ENCODE measurements at places on chromosomes 3 and 15. TPM values are rescaled to one million over a fixed set of nuclear protein-coding genes. Genes with fewer than 3 reads are reported as not detected.

DNA sequence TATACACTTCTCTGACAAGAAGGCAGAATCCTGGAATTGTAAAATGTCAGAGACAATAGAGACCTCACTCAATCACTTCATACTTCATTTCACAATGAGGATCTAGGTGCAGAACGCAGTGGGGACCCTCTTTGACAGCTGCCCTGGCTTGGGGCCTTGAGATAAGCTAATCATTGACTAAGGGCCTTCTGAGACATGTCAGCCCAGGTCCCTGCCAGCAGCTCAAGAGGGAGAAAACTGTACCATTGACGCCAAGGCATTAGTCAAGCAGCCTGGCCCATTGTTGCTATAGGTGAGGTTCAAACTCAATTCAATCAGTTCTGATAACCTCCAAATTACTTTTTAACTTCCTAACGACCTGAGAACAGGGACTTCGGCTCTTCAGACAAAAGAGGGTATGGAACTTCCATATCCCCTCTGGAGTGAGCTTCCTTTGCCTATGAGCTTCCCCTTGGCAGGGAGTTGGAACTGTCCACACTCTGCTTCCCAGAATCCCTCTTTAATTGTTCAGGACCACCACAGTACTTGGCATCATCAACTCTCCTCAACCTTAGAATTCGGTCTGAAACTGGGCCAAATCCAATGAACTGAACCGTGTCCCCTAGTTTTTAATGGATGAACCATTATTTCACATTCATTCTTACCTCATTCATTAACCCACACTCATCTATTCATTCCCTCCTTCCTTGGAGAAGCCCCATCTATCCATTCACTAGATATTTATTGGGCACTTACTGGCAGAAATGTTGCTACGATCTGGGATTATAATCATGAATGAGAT is 1.5 kb upstream of the CYP8B1 start:
- no peak for DNase-seq
- H3K27ac ChIP-seq, result no peak overlapping the region
- H3K4me1 ChIP-seq, result peaks cover 14% of the 10 kb centered on the region
- H3K36me3 ChIP-seq, result no peaks in the 10 kb centered on the region
- peaks cover 10% of the 10 kb centered on the region for H3K27me3 ChIP-seq
- H3K4me3 ChIP-seq, result no peak overlapping the region

DNA sequence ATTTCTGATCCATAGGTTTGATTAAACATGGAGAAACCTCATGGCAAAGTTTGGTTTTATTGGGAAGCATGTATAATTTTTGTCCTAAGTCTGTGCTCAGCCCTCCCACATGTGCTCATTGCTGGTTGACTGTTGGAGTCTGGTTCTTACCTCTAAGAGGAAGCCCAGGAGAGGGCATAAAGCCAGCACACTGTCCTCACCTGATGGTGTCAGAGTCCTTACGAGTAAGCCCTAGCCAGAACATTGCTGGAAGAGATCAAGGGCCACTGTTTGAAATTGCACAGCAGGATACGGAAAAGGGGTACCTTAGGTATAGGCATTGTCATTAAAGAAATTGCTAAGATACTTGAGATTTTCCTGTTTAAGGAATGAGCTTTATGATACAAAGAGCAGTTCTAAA is 21.3 kb downstream of the MLH1 start:
- no peak overlapping the region for H3K4me3 ChIP-seq
- no peak for DNase-seq
- no peak overlapping the region for H3K27ac ChIP-seq
- peaks cover 70% of the 10 kb centered on the region for H3K36me3 ChIP-seq
- no peaks in the 10 kb centered on the region for H3K27me3 ChIP-seq

DNA sequence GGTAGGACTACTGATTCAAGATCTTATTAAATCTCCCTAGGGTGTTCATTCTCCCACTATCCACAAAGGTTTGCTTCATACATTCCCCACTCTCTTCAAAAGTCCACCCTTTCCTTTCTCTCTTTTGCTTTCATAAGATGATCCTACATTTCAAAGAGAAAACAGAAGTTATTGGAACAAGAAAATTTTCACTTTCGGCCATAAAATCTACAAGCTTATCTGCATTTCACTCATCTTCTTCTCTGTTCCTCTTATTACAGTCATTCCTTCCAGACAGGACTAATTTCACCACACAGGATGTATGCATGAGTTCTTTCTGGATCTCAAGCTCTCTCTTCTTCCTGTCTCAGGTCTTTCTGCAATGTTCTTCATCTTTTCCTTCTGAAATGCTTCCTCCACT is 238.7 kb downstream of the ISL2 start:
- no peak overlapping the region for H3K4me3 ChIP-seq
- peak overlapping the region; percentile 3 for H3K27ac ChIP-seq
- H3K36me3 ChIP-seq, result no peaks in the 10 kb centered on the region
- H3K27me3 ChIP-seq, result no peaks in the 10 kb centered on the region
- no peak for DNase-seq
- H3K4me1 ChIP-seq, result peaks cover 13% of the 10 kb centered on the region

COLQ gene
- 1.2 TPM for polyA plus RNA-seq

AHSG gene
- polyA plus RNA-seq, result not detected

- H3K27ac ChIP-seq, result no peak overlapping the region
- no peaks in the 10 kb centered on the region for H3K36me3 ChIP-seq
- no peak overlapping the region for H3K4me3 ChIP-seq
- no peak for DNase-seq
Observed at GRCh38 chr3:162274070-162274469, 777.5 kb downstream of the OTOL1 start.

ANKRD63 gene
- not detected for polyA plus RNA-seq

DNA sequence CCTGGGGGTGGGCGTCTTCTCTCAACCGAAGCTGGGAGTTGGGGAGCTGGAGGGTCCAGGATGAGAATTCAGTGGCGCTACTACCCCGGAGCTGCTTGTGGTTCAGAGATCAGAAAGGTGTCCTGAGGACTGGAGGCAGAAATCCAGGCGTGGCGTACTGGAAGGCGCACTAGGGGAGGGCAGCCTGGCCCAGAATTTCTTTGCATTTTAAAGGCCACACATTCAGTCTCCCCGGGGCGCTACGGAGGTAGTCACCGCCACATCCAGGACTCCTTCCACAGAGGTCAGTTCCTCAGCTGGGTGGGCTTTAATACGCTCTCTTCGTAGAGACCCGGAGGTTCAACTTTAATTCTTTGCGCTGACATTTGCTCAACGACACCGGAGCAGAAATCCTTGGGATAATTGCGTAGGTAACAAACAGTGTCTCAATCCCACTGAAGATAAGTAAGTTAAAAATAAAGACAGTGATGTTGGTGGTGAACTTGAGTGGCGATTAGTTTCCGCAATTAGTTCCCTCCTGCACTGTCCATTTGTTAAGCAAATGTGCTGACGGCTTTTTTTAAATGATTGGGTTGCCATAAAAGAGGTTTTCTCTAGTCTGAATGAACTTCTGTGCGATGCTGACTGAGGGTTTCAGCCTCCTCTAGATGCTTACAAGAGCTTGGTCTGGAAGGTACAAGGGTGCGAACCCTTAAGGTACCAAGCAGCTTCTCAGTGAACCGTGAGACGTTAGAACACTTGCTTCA is 535 bp downstream of the MCTP2 start:
- peaks cover 9% of the 10 kb centered on the region for H3K27me3 ChIP-seq
- H3K4me3 ChIP-seq, result peak overlapping the region; percentile 80

DNA sequence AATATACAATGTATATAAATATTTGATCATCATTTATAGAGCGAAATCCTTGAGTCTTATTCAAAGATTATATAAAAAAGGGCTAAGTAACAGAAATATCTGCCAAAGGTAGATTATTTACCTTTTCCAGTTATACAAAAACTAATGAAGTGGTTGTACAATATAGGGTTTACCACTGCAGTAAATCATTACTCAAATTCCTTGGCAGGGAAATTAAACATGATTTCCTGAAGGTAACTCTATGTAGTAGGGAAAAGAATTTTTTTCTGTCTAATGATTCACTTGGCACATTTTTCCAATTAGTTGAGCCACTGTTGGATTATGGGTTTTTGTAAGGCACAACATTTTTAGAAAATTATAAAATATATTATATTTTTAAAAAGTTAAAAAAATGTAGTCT is 129.6 kb downstream of the NR2F2 start:
- no peaks in the 10 kb centered on the region for H3K36me3 ChIP-seq
- no peak overlapping the region for H3K27ac ChIP-seq
- no peaks in the 10 kb centered on the region for H3K27me3 ChIP-seq
- H3K4me3 ChIP-seq, result no peak overlapping the region

FBXO40 gene
- not detected for polyA plus RNA-seq

DNA sequence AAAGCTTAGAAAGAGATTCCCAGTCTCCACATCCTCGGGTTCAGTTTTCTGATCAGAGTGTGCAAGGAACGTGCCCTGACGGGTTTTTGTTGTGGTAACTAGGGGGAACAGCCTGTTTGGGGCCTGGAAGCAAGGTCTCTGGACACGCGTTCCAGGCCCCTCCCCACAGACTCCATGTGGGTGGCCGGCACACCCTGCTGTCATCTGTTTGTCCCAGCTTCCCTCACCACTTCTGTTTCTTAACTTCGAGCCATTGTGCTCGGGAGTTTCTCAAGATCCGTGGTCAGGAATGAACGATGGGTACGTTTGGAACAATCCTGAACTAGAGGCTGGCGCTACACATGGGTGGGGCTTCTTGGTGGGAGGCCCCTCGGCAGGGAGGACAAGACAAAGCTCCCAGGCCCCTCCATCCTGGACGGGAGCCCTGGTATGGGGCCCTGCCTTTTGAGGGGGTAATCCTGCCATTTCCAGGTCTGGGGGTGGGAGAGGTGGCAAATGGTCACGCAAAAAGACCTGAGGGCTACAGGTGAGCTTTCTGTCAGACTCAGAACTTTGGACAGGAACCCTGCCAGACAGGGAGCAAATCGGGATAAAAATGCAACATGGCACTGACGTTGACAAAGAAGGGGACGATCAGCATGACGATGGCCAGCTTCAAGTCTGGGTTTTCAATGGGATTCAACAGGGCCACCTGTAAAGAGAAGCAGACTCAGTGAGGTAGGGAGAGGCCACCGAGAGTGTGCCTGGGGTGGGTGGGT is 8.5 kb upstream of the MUSTN1 start:
- peaks cover 54% of the 10 kb centered on the region for H3K36me3 ChIP-seq
- H3K4me3 ChIP-seq, result no peak overlapping the region
- no peak overlapping the region for H3K27ac ChIP-seq

DNA sequence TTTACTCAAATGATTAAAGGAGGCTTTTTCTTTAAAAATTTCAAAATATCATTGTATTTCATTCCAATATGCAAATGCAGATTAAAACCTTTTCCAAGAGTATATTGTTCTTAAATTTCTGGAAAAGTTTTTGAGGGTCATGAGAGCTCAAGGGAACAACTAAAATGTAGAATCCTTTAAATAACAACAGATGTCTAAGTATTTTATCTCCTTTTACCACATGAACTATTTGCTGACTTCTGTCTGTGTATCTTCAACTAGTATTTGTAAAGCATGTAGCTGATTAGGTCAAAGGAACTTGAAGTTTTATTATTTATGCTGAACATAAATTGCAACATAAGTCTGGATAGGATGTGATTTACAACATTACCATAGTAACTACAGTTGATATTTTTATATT is 402.6 kb downstream of the CNTN6 start:
- H3K27me3 ChIP-seq, result no peaks in the 10 kb centered on the region
- no peaks in the 10 kb centered on the region for H3K36me3 ChIP-seq
- DNase-seq, result no peak
- H3K4me1 ChIP-seq, result no peaks in the 10 kb centered on the region

DNAH12 gene
- polyA plus RNA-seq, result not detected

DNA sequence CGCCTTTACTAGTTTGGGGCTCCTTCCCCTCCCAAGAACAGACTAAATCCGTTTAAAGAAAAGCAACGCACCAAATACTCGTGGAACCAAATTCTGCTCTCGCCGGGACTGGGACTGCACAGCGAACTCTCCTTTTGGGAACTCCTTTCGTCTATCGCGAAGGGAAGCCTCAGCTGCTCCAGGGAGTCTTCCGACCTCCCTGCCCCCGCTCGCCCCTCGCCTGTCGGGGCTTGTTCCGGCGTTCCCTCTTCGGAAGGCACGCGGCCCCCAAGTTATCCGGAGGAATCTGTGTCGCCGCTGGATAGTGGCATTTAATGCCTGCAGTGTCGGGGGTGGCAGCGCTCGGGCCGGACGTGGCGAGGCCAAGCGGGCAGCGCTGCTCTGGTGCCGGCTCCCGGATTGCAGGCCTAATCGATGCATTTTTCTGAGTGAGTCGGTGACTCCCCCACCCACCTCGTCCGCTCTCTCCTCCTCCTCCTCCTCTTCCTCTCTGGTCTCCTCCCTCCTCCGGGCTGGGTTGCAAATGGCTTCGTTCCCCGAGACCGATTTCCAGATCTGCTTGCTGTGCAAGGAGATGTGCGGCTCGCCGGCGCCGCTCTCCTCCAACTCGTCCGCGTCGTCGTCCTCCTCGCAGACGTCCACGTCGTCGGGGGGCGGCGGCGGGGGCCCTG is at the start of gene TRIM71:
TSS of gene TRIM71 (plus strand) at position 440 of the 671 bp plus-strand sequence. CDS start at position 524, 84 bp downstream.
- peaks cover 40% of the 10 kb centered on the region for H3K4me1 ChIP-seq
- no peak within 1 kb of the TSS for H3K27ac ChIP-seq
- H3K27me3 ChIP-seq, result peaks cover 4% of the 10 kb centered on the region
- H3K4me3 ChIP-seq, result peak within 1 kb of the TSS; percentile 85

DNA sequence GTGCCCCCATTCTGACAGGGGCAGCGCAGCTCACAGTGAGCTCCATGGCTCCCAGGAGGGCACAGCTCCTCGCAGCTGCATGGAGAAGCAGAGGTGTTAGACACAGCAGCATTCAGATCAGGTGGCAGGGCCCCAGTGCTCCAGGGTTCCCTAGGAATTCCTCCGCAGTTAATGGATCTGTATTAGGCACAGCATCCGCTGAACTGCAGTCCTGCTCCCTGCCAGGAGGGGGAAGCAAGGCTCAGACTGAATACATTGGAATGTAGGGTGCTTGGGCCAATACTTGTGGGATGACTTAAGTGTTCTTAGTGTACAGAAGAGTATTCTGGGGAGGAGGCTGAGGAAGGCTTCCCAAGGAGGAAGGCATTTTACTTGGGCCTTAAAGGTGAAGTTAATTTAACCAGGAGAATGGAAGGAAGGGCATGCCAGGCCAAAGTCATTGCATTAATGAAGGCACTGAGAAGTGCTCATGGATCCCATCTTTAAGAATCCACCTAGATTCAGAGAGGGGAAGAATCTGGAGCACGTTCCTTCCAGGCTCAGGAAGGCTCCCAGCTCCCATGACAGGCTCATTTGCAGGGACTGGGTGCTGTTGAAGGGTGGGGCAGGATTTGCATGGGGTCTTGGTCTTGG is 111.6 kb downstream of the RAB11A start:
- DNase-seq, result no peak
- H3K4me1 ChIP-seq, result no peaks in the 10 kb centered on the region
- H3K36me3 ChIP-seq, result no peaks in the 10 kb centered on the region
- peaks cover 34% of the 10 kb centered on the region for H3K27me3 ChIP-seq
- H3K4me3 ChIP-seq, result no peak overlapping the region

OSBPL10 gene
- polyA plus RNA-seq, result not detected

ITIH3 gene
- 0.07 TPM for polyA plus RNA-seq

TMEM40 gene
- not detected for polyA plus RNA-seq

MST1R gene
- polyA plus RNA-seq, result not detected

GRCh38 chr3:19891740-19892139 is 42.3 kb downstream of the EFHB start:
- H3K27me3 ChIP-seq, result no peaks in the 10 kb centered on the region
- no peaks in the 10 kb centered on the region for H3K4me1 ChIP-seq

All from CD14-positive monocyte (primary cell).